ENCODE measurements at places on chromosomes 12 and 14.

GRCh38 chr14:44576356-44576755, 69.3 kb upstream of the FSCB start:
- DNase-seq: no peak

- peak; percentile 93 for DNase-seq
These were observed 92.1 kb downstream of the LRRC74A start for GRCh38 chr14:76918256-76918781.

DNA sequence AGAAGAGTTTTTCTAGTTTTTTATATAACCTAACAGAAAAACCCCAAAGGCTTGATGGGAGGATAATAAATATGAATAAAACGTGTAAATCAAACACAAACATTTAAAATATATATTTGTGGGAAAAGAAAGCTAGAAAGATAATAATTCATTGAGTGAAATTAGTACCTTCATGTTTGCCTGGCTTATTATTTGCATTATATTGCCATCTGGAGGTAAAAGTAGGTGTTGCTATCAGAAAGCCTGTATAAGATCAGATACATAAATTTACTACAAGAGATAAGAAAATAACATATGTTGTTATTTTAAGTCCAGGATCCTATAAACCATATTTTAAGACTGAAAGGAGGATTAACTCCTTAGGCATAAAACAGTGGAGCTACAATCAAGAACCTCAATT, 77.7 kb downstream of the NTS start:
- peak; percentile 6 for DNase-seq

DNA sequence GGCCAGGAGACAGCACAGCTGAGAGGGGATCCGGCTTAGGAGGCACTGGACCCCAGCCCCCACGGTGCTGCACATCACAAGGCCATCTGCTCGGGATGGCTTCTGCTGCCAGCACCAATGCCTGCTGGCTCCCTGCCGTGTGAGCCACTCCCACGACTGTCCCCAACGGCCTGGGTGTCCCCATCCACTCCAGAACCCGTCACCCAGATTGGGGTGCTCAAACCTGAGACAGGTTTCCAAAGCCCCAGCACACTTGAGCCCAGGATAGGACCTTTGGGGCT, 102.4 kb downstream of the RFLNA start:
- DNase-seq: no peak

DNA sequence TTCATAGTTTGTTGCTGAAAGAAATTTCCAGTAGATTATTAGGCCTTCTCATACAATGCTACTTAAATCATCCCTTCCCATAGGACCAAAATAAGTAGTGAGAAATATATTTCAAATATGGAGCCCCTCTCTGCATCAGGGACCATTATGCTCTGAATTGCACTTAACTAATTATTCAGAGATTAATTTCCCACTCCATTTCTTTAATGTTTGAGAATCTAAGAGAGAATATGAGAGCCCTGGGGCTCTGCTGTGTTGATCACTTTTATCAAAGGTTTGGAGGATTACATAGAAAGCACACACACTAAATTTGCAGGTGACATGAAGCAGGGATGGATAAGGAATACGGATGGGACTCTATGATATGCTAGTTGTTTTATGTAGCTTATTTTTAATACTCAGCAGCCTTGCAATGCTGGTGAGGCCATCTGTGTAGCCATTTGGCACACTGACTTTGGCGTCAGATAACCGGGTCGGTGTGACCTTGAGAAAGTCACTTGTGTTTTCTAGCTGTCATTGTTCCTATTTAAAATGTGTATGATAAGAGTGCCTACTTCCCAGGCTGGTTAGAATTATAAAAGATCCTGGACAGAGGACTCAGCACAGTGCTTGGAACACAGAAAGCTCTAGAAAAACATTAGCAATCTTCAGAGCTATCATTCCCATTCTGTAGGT, 49.9 kb upstream of the FBXO21 start:
- no peak for DNase-seq

- peak; percentile 80 for DNase-seq
These were observed 429.1 kb downstream of the RAD51B start for GRCh38 chr14:68248481-68249255.

- no peak for DNase-seq
These were observed 6.4 kb upstream of the GLIPR1 start for GRCh38 chr12:75474116-75474515.

GRCh38 chr14:104693482-104694431, 4.3 kb downstream of the INF2 start:
- no peak for DNase-seq

- DNase-seq: no peak
These were observed 10.5 kb downstream of the CACNA2D4 start for GRCh38 chr12:1907652-1908611.

DNA sequence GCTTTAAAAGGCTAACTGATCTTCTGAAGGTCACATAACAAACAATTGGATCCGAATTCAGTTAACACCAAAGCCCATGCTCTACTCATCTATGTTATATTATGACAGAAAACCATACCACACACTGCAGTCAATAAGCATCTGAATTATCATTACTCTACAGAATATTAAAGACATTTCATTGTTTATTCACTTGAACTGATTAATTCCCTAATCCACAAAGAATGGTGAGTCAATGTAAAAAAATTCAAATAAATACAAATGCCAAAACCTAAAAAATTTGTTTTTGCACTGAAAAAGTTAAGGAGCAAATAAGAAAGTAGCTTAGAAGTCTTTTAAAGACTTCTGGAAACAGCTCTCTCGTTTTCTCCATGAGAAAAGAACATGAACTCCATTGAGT, 13.7 kb downstream of the NID2 start:
- peak; percentile 53 for DNase-seq

- DNase-seq: peak; percentile 46
These were observed 210.9 kb downstream of the MED13L start for GRCh38 chr12:116066381-116067230.

DNA sequence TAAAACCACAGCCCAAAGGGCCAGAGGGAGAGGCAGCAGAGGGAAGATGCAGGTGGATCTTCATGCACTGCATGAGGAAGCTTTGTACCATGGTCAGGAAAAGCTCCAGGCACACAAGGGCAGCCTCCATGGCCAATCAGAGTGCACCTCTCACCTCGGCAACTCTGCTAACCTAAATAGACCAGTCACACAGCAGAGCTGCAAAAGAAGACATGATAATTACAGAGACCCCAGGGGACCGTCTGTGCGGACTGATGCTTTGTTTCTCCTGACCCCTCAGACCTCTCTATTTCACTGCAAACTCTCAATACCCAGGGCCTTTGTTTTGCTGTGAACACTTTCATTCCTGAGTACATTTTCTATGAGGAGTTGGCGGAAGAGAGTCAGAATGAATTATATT, 10.7 kb upstream of the TCL1B start:
- DNase-seq: no peak

DNA sequence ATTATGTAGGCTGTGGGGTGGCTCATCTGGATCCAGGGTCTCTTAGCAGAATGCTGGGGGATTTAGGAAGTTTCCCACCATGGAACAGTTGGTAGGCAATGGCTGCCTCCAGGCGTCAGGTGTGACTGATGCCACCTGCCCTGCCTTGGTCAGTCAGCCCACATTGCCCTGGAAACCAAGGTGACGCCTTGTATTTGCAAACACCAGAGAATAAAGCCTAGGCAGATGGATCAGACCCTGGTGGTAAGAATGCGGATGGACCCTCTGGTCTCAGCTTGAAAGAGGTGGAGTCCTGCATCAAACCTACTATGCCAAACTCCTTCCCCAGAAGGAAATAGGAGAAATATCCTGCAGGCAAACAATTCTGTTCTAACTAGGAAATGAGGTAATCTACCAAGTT, 38.2 kb downstream of the NCKAP5L start:
- no peak for DNase-seq

DNA sequence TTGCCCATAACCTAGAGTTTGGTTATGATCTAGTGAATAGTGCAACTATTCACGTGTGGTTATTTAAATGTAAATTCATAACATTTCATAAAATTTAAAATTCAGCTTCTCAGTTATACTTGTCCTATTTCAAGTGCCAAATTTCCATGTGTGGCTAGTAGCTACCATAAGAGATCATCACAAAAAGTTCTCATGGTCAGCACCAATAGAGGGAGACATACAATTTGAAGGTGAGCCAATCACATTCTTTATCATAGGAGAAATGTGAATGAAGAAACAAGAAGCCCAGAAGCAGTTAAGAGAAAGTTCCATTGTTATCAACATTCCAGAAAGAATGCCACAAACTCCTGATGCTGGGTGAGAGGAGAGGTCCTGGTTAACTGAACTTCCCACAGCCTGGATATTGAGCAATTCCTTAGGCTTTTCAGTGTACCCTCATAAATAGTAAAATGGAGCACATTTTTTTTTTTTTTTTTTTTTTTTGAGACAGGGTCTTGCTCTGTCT, 892.9 kb upstream of the USP15 start:
- DNase-seq: no peak

DNA sequence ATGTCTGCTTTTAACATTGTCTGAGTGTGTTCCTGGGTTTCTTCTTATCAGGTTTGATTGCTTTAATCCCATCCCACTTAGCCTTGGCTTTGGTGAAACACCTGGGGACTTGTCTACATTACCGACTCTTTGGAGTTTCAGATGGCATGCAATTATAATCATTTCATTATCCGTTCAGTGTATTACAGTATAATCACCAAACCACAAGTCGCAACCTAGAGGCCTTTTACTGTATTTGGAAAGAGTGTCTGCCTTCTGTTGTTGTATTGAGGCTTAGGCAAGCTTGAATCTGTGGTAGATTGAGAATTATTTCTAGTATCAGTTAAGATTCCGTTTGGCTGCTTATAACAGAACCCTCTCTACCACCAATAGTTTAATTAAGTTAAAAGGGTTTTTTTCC, 103.9 kb downstream of the TGFB3 start:
- no peak for DNase-seq

DNA sequence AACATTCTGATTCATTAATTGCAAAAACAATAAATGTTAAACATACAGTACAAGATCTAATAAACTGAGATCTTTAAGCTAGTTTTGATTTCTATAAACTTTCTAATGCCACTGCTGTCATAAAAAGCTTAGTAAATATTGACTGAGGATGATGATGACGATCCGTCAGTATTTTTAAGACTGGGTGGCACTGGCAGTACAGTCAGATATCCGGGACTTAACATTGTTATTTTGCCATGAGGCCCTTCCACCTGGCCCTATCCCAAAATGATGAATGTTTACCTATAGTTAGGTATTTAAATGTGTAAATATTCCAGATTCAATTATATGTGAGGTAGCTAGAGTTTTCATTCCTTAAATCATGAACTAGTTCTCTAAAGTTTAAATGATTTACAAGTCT, 158.5 kb downstream of the FOXA1 start:
- no peak for DNase-seq

DNA sequence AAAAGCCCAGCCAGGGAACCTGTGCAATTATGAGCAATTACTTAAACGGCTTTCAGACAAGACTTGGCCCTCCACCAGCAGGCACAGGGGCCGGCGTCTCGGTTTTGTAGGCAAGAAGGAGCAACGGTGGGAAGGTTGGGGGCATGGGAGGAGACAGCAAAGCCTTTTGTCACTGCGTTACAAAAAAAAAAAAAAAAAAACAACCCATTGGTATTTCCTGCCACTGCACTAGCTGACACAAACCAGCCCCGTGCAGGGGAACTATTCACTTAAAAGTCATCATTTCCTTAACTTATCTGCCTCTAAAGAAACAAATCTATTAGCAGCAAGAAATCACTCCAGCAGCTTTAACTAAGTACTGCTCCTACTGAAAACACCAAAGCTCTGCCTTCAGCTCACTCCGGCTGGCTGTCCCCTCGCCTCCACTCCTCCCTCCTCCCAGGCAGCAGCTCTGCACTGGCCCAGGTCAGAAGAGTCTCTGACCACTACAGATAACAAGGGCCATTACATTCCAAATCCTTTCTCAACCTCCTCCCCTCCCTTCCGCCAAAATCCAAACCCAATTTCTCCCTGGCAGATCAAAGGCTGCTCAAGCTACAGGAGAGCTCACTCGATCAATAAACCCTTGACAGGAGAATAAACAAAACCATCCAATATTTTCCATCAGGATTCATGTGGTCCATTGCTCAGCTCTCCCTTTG, 105.2 kb upstream of the CDKN3 start:
- DNase-seq: peak; percentile 3

DNA sequence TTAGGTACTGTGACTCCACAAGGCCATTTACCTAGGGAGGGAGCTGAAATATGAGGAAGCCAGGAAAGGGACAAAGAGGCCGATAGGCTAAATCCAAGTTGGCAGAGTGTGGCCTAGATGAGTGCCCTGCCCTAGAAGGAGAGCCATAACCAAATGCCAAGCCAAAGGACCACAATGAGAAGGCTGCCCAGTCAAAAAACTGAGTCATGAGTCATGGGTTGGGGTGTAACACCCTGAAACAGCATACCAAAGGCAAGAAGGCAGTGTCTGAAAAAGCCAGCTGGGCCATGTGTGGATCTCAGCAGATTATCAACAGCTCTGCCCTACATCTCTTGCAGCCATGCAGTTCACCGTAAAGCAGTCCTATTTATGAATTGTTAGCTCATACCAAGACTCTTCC, 171.7 kb downstream of the PHLDA1 start:
- no peak for DNase-seq

DNA sequence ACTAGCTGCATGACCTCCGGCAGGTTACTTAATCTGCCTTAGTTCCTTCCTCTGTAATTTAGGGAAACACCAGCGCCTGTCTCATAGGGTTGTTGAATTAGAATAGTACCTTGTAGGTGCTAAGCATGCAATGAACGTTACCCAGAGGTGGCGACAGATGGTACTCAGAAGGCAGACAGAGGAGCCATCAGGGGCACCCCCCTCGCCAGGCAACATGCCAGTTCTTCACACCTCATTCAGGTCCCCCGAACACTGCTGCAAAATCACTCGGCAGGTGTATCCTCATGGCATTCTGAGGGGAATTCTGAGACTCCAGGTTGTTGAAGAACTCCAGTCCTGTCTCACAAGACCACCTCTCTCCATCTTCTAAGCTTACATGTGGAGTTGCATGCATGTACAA, 10.1 kb downstream of the ISM2 start:
- DNase-seq: no peak

GRCh38 chr12:52213564-52214420, 19.3 kb upstream of the KRT7 start:
- peak; percentile 61 for DNase-seq

DNA sequence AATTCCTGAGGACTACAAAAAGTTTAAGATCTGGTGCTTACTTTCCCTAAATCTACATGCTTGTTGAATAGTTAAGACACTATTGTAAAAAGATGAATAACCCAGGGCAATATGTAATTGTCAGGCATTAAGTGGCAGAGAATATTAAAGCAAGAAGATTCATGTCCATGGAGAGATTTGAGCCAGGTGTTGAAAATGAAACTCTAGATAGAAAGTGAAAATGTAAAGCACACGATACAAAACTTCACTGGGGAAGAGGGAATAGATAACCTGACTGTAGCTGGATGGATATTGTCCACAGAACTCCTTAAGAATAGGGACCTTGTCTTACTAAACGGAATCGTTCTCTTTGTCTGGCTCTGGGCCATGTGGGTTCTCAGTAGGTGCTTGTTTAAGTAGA, 5.0 kb downstream of the CAND1 start:
- DNase-seq: no peak

DNA sequence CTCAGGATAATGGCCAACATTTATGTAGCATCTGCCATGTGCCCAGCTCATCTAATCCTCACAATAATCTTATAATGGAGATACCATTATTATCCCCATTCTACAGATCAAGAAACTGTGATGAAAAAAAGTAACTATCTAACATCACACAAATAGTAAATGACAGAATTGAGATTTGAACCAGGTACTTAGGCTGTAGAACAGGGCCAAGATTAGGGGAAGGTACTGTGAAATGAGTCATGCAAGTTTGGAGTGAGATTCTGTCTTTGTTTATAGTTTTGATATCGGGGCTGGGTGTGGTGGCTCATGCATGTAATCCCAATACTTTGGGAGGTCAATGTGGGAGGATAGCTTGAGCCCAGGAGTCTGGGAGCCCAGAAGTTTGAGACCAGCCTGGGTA, 1.3 kb upstream of the GNPTAB start:
- no peak for DNase-seq
